Bronchial epithelial cell (primary cell): ENCODE measurements at places on chromosomes 6 and 20. TPM values are rescaled to one million over a fixed set of nuclear protein-coding genes. Genes with fewer than 3 reads are reported as not detected.

SKIC2 gene
- total RNA-seq = 44.8 and 48.0 TPM in 2 replicates

BMP7 gene
- total RNA-seq = not detected in 2 replicates

ZKSCAN4 gene
- total RNA-seq = 4.9 and 5.5 TPM in 2 replicates

PAK5 gene
- not detected in 2 replicates for total RNA-seq

E2F3 gene
- total RNA-seq = 1.9 and 2.6 TPM in 2 replicates

PPP1R3G gene
- 1.8 and 1.9 TPM in 2 replicates for total RNA-seq

PTGIS gene
- 0.13 and 4.7 TPM in 2 replicates for total RNA-seq

GTSF1L gene
- not detected in 2 replicates for total RNA-seq

ID4 gene
- total RNA-seq = 1.6 and 2.8 TPM in 2 replicates

KCNB1 gene
- total RNA-seq = not detected in 2 replicates

BANF2 gene
- total RNA-seq = not detected in 2 replicates

WFDC10B gene
- not detected in 2 replicates for total RNA-seq

OR2H1 gene
- not detected in 2 replicates for total RNA-seq

HLA-C gene
- total RNA-seq = 203 and 285 TPM in 2 replicates

AURKA gene
- total RNA-seq = 1.6 and 2.6 TPM in 2 replicates

C4A gene
- 1.2 and 1.8 TPM in 2 replicates for total RNA-seq

CGA gene
- not detected in 2 replicates for total RNA-seq

CRIP3 gene
- not detected in 2 replicates for total RNA-seq

BFSP1 gene
- total RNA-seq = 2.9 and 3.6 TPM in 2 replicates

OR12D3 gene
- total RNA-seq = not detected in 2 replicates

PRICKLE4 gene
- 0.53 and 0.90 TPM in 2 replicates for total RNA-seq

DTD1 gene
- total RNA-seq = 197 and 241 TPM in 2 replicates

POLH gene
- 17.4 and 24.3 TPM in 2 replicates for total RNA-seq

RHAG gene
- total RNA-seq = not detected in 2 replicates

PSORS1C2 gene
- not detected in 2 replicates for total RNA-seq

MUC21 gene
- total RNA-seq = 0.53 and 2.2 TPM in 2 replicates

FERMT1 gene
- total RNA-seq = 26.6 and 60.6 TPM in 2 replicates

RIPPLY2 gene
- not detected in 2 replicates for total RNA-seq

DYNLT2 gene
- 1.0 and 1.1 TPM in 2 replicates for total RNA-seq

PROKR2 gene
- not detected in 2 replicates for total RNA-seq

CD24 gene
- total RNA-seq = 911 and 1,344 TPM in 2 replicates

GCNT2 gene
- 10.3 and 15.5 TPM in 2 replicates for total RNA-seq
